Kidney tubule cell (primary cell): ENCODE measurements at places on chromosomes 5 and 9.
A peak's percentile ranks its signal among the peaks of the same experiment; 100 is the strongest.

DNA sequence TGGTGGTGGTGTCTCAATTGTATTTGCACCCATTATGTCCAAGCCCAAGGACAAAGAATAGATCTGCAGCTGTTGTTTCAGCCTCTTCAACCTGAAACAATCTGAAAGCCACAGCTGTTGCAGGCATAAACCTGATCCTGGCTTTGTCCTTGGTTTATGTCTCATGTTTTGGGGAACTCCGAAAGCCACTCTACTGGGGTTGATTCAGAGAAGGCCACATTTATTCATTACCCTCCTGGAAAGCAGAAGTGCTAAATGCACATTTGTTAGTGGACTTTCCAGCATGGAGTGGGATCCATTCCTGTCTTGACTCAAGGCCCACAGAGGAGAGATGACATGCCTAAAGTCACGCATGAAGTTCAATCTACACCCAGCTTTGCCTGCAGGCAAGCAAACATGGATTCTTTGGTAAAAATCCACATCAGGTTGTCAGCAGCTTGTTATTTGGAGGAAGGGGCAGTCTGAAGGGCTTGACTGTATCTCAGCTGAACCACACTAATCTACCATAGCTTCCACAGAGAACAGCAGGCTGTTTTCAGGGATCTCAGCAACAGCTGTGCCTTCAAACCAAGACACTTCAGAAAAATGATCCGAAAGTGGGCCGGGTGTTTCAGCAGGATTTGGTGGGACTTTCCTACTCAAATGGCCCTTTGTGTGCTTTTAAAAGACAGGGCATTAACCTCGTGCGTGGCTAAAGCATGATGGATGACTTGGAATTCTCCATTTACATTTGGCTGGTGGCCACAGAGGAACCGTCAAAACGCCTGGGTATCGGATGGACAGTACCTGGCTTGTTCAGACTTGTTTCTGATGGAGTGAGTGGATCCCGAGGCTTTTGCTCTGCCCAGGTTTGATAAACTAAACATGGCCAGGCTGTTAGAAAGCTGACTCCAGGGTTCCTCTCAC is 36.2 kb upstream of the ADAM19 start:
- DNase-seq: no peak

DNA sequence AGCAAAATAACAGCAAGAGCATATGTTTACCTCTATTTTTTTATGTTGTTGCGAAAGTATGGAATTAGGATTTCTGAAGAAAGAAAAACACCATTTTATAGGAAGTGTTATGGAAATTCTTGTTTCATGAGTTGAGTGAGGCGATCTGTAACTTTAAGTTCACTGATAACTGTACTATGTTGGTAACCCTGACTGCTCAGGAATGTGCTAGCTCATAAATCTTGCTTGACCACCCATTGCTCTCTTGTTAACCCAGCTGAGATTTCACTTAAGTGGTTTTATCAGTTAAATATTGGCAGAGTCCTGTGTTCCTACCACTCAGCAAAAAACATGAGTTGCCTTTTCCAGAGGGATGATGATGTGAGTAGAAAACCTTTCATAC is 91.1 kb upstream of the STARD4 start:
- DNase-seq: peak; percentile 94

DNA sequence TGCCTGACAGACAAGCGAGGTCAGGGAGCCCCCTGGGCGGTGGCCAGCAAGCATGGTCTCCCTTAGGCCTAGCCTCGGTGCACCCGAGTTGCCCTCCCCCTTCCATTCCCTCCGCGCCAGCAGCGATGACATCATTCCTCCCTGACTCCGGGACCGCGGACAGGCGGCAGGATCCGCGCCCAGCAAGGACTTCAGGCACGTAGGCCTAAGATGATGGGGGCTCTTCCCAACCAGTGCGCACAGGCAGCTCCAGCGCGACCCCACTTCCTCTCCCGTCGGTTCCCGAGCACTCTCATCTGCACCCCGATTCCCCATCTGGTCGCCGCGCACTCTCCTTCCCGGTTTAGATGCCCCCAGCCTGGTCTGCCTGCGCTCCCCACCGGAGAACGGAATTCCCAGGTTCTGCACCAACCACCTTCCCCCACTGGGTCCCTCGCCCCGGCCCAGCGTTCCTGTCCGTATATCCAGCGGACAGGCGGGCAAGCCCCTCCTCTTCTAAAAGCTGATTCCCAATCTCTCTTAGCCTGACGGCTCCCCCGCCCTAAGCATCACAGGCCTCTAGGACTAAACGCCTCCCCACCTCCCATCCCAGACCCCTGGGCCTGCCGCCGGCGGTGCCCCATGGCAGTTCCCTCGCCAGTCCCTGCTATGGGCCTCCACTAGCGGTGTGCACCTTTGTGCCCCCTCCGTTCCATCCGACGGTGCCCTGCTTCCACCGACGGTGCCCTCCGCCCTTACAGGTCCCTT is 931 bp downstream of the FAM219A start:
- peak; percentile 83 for DNase-seq

DNA sequence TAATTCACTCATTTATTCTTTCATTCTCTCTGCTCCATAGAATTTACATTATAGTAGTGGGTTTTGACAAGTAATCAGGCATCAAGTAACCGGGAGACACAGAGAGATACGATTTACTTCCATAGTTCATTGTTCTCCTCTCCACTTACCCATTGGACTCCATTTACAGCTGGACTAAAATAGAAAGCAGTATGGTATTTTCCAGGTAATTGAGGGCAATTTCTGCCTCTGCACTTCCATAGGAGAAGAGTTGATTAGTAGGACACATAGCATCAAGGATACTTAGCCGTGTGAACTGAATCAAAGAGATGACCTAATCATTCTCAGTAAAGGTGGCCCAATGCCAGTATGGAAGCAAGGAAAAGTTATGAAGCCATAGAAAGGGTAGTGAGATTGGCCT is 244.4 kb downstream of the COX7C start:
- DNase-seq: no peak

DNA sequence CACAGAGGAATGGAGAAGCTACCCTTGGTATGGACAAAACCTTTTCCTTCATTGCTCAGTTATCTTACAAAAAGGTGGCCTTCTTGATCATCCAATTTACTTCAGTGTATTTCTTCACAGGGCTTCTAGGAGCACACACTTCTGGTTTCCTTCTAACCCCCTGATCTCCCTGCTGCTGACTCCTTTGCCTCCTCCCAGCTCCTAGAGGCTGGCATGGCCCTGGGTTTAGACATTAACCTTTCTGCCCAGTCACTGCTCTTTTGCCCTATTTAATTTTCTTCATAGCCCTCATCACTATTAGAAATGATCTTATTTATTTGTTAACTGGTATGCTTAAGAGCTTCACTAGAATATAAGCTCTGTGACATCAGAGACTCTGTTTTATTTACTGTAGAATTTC is 63.2 kb downstream of the ANKRD55 start:
- peak; percentile 38 for DNase-seq

DNA sequence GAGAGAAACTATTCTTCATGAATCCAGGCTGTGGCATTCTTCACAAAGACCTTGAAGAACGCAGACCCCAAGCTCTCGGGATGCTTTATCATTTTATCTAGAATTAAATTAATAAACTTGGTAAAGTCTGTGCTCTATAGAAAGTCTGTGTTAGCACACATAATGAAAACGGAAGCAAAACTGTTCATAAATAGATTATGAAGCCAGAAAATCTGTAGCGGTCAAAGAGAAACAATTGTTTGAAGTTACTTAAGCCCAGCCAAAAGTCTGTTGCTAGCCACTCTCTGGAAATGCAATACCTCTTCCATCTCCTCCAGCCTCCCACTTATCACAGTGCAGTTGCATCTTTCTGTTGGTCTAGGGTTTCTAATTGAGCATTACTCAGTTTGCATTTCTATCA is 375.9 kb downstream of the KIF4B start:
- DNase-seq: no peak

DNA sequence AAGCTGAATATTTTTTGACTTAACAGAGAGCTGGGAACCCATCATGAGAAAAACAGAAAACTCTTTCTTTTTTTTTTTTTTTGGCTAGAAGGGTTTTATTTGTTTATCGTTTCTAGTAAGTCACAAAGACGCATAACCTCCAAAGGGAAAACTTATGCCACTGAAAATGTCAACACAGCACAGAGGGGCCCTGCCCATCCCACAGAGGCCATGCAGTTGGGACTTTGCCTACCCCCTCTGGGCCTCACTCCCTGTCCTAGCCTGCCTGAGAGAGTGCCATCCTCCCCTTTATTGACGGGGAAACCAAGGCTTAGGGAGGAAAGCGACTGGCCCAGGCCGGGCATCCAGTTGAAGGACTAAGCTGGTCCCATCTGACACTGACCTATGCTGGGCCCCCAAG is 74.7 kb downstream of the VAV2 start:
- no peak for DNase-seq

- DNase-seq: peak; percentile 52
Observed at GRCh38 chr5:157959370-157959769, 100.4 kb upstream of the CLINT1 start.

DNA sequence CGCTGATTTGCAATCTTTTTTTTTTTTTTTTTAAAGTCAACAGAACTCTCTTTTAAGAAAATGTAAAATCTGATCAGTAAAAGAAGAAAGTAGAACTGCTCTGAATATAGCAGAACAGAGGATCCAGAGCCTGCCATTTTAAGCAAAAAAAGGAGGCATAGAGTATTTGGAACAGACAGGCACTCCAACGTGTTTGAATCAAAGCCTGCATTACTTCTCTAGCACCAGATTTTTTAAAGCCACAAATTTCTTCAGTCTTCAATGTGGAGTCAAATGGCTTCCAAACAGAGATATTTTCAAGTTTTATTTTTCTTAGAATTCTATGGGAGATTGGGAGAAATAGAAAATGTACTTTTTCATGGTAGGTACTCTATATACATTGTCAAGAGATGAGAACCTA is 5.1 kb downstream of the PAIP1 start:
- no peak for DNase-seq

DNA sequence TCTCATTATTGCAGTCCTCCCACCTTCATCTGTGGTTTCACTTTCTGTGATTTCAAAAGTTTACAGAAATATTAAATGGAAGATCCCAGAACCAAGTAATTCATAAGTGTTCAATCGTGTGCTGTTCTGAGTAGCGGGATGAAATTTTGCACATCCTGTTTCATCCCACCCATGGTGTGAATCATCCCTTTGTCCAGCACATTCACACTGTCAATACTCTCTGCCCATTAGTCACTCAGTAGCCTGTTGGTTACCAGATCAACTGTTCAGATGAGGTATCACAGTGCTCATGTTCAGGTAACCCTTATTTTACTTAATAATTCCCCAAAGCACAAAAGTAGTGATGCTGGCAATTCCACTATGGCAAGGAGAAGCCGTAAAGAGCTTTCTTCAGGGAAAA is 26.8 kb downstream of the FAM81B start:
- DNase-seq: peak; percentile 65

DNA sequence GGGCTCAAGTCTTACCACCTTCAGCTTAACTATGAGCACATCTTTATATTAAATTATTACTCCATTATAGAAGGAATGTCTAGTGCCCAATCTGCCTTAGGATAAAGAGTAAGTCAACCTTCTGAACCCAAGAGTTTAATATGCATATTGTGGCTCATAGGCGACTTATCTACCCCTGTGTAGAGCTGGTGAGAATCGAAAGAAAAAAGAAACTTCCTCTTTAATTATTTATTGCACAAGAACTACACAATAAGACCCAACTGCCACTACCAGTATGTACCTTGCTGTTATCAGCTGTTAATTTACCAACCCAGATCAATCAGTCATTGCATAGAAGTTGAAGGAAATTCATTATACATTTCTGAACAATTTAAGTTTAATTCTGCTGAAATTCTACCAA is 329.1 kb upstream of the SLC24A2 start:
- DNase-seq: no peak

- peak; percentile 47 for DNase-seq
Observed at GRCh38 chr9:132673355-132673754, 3.1 kb downstream of the GTF3C4 start.

GRCh38 chr9:124126648-124127646 is 115.4 kb downstream of the LHX2 start:
- DNase-seq: peak; percentile 70

DNA sequence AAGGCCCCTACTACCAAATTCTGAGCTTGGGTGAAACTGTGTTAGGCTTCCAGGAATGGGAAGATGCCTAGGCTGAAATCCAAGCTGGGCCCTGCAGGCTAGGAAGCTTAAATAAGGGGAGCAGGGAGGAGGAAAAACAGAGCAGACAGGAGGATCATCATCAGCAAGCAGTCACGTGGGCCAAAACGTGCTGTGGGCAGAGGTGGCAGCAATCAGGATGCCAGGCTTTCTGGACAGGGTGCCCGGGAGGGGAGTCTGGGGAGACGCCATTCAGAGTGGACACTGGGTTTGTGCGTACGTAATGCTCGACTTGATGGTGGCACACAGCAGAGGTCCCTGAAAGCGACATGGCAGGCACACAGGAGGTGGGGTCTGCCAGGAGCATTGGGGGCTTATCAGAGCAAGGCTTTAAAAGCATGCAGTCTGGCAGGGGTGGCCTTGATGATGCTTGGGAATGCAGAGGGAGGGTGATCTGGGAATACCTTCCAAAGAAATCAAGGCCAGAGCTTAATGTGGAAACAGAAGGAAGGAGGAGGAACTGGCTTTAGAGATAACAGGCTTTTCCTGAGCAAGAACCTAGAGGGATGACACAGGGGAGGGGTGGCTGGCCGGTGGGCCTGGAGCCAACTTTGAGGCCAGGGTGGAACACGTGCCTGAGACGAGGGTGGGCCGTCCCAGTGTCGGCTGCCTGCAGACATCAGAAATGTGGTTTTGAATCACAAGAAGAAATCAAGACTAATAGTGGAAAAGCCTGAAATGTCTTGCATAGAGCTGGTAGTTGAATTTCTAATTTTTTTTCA is 212.5 kb downstream of the GADD45G start:
- no peak for DNase-seq

DNA sequence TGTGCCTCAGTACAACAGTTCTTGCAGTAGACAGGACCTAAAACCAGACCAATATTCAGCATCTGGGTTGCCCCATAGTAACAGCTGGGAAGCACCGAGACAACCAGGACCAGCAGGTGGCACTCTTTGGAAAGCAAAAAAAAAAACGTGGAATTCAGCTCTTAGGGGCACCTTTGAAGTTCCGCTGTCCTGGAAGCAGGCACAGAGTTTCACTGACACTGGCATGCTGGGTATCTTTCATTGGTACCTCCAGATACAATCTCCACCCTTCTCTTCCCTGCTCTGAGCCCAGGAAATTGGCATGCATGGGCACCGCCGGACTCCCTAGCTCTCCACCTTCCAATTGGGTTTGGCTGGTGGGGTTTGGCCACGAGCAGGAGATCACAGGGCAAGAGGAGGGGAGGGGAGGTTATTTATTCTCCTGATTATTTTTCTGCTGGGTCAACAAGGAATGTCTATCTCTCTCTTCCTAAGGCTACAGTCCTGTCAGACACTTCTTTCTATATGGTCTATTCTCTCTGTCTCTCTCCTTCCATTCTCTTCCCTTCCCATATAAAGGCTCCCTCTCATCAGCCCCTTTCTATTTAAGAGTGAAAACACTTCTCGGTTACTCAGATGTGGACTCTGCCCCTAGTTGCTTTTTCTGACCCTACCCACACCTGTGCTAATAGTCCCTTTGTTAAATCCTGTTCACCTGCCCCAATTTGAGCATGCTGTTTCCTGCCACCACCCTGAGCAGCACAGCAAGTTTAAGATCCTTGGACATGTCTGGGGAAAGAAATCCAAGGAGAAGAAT is 1.9 kb upstream of the IDNK start:
- peak; percentile 69 for DNase-seq
